ENCODE measurements at places on chromosomes 5 and 9. TPM values are rescaled to one million over a fixed set of nuclear protein-coding genes. Genes with fewer than 3 reads are reported as not detected.

RNF180 gene
- 10.9 TPM for total RNA-seq

PCDHGA2 gene
- 0.72 TPM for total RNA-seq

ECM2 gene
- total RNA-seq, result 0.31 TPM

OCLN gene
- 143 TPM for total RNA-seq

DRD1 gene
- not detected for total RNA-seq

PCDH12 gene
- not detected for total RNA-seq

GNA14 gene
- total RNA-seq, result 0.14 TPM

CCL27 gene
- total RNA-seq, result 0.67 TPM

DBH gene
- not detected for total RNA-seq

FOCAD gene
- total RNA-seq, result 65.6 TPM

CAMLG gene
- 45.3 TPM for total RNA-seq

ALAD gene
- 59.3 TPM for total RNA-seq

DNA sequence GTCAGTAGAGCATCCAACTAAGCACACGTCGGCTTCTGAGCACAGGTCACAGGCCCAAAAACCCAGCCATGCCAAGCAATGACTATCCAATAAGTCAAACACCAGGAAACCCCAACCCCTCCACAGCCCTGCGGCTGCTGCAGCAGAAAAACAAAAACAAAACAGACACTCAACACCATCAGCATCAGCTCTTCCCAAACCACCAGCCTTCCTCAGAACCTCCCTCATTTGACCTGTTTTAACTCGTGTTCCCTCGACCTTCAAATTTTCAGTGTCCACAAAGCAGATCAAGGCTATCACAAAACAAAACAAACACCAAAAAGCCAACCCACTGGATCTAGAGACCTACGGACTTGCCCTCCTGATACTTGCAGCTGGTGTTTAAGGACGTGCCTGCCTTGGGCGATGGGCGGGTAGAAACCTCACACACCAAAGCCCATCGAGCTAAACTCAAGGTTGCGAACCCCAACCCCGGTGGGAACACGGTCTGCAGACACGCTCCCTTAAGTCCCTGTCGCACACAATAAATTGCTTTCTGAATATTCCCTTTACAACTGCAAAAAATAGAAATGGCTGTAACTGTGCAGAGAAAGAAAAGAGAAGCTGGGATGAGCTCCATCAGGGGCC, 247.1 kb upstream of the ANKRD55 start:
- DNase-seq, result no peak

- no peak for DNase-seq
Observed at GRCh38 chr5:38680094-38680825, 123.8 kb upstream of the LIFR start.

GRCh38 chr9:116687754-116688135, 640 bp downstream of the TRIM32 start:
- no peak for DNase-seq

GRCh38 chr5:116037236-116037822, 5.1 kb downstream of the ARL14EPL start:
- no peak for DNase-seq

DNA sequence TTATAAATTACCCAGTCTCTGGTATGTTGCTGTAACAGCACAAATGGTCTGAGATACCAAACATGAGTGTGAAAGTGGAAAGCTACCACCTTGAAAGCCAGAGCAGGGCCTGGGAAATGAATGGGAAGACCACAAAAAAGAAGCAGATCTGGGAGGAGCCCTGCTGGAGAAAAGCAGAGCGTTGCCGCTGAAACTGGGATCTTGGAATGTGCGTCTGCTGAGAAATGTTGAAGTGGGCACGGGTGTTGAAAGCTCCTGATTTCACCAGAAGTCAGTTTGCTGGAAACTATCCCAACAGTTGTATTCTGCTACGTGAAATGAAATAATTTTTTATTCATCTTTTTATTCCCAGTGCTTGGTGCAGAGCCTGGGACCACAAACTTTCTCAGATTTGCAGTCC, 40.0 kb downstream of the NUDT12 start:
- no peak for DNase-seq

DNA sequence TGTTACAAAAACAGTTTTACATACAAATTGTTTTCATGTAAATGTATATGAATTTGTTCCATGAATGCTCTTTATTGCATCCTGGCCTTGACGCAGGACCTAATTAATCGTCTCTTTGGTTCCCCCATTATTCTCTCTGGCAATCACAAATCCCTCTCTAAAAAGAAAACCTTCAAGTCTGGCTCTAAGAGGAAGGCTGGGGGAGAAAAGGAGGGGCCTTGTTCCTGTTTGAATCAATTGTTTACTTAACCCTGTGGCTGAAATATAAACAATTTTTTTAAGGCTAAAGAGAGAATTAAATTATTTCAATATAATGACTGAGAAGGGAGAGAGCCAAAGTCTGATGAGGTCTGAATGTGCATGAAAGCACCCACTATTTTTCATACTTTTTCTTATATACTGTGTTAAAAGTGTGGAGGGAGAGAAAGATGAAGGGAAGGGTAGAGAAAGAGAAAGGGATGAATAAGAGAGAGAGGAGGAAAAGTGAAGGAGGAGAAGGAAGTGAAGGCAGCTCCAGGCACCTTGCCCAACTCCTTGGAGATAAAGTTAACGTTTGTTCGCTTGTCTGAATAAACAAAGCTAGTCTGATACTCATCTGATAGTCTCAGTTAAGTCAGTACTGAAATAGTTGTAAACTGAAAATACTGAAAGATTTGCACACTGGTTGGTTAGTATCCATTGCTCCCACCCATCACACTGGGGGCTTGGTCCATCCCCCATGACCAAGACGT, 116.4 kb upstream of the SPDL1 start:
- DNase-seq, result no peak

DNA sequence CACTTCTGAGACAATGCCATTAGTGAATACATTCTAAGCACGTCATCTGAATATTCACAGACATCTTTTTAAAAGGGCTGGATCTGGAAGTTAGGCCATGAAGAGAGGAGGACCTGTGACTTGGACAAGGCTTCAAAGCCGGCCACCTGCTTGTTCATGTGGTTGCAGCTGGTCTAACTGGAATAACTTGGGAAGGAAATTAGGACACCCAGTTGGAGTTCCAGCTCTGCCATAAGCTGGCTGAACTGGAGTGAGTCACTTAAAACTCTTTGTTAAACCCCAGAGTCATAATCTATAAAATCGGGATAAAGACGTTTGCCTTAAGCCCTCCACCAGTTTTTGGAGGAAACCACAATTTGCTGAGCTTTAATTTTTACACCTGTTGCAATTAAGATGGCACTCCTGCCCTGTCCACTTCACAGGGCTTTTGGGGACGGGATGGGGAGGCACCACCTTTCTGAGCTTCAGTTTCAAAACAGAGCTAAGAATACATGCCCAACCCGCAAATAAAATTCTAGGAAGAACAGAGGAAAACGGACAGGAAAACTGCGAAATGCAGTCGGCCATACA, 536 bp upstream of the STX17 start:
- no peak for DNase-seq

- DNase-seq, result no peak
Observed at GRCh38 chr5:21236104-21236503, 1248.1 kb upstream of the CDH18 start.

- DNase-seq, result no peak
Observed at GRCh38 chr5:116699332-116699731, 124.7 kb upstream of the SEMA6A start.

GRCh38 chr5:76685704-76686103, 30.2 kb upstream of the F2R start:
- no peak for DNase-seq

GRCh38 chr5:14753947-14754346, 89.4 kb downstream of the OTULIN start:
- no peak for DNase-seq

DNA sequence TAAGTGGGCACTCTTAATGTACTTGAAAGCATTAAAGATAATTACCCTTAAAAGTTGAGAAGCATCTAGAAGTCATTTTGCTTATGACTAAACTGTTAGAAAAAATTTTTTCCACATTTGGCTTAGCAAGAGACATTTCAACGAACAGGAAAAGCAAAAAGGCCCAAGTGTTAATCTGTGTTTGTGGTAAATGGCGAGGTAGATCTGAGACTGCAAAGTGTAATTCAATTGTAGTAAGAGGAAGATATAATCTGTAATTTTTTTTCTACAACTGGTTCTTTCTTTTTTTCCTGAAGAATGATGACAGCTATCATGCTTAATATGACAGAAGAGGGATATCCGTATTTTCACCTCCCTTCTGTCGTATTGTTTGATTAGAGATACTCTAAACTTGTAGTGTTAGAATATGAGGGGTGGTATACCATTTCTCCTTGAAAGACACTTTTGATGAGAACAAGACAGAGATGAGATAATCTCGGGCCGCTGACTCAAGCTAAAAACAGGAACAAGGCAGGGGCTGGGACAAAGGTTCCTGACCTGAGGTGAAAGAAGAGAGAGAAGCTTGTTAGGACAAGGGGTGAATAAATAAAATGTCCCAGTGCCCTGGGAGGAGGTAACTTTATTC, 459.3 kb upstream of the ZNF608 start:
- no peak for DNase-seq

DNA sequence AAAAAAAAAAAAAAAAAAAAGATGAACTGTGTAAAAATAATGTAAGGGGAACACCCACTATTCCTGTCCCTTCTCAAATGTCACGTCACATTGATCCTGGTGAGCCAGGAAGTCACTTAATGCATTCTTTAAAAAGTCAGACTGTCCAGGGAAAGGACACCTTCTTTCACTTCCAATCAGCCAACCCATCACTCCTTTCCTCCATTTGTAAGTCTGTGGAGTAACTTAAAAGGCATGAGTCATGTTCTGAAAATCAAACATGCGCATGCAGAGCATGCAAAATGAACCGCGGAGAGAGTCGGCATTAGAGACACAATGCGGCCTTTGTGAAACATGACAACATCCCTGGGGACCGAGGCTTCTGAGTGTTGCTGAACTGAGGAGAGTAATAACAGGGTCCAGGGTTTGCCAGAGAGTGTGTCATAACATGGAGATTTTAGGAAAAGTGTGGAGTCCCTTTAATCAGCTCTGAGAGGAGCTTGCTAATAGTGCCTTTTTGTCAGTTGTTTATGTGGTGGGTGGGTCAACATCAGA, 77.6 kb upstream of the SEMA6A start:
- DNase-seq, result no peak

DNA sequence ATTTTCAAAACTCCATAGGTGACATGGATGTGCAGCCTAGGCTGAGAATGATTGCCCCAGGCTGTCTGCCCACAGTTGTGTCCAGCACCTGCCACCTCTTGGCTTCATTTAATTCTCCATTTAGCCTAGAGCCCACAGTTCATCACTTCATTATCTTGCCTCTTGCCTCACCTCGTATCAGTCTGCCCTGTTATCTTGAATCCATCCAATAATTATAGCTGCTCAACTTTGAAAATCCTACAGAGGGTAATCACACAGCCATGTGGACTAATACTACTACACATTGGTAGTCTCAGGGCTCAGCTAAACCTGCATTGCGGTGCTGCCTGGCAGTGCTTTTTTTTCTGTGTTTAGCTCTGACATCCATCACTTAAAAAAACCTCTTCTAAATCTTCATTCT, 7.4 kb downstream of the UGCG start:
- no peak for DNase-seq

DNA sequence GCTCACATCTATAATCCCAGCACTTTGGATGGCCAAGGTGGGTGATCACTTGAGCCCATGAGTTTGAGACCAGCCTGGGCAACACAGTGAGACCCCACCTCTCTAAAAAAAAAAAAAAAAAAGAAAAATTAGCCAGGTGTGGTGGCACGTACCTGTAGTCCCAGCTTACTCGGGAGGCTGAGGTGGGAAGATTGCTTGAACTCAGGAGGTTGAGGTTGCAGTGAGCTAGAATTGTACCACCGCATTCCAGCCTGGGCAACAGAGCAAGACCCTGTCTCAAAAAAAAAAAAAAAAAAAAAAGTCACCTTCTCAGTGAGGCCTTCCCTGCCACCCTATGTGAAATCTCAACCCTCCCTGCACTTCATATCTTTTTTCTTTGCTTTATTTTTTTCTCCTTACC, 14.0 kb upstream of the SEPTIN8 start:
- no peak for DNase-seq

- DNase-seq, result no peak
Observed at GRCh38 chr9:4700091-4700490, 20.7 kb downstream of the CDC37L1 start.

DNA sequence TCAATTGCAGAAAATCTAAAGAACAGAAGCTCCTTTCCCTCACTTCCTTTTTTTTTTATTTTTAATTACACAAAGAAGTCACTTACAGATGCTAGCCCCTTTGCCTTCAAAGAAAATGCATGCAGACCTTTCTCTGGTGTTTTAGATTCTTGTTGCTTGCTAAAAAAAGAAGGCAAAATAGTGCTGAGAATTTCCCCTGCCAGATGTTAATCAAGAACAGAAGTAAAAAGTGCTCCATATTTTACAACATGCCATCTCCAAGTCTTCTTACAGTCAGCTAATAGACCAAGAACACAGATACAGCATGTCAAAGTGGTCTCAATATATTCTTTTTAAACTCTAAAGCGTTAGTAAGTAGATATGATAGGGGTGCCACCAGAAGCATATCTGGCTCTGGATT, 142.8 kb upstream of the RGMB start:
- no peak for DNase-seq

- DNase-seq, result no peak
Observed at GRCh38 chr5:33260098-33260497, 180.7 kb upstream of the TARS1 start.

DNA sequence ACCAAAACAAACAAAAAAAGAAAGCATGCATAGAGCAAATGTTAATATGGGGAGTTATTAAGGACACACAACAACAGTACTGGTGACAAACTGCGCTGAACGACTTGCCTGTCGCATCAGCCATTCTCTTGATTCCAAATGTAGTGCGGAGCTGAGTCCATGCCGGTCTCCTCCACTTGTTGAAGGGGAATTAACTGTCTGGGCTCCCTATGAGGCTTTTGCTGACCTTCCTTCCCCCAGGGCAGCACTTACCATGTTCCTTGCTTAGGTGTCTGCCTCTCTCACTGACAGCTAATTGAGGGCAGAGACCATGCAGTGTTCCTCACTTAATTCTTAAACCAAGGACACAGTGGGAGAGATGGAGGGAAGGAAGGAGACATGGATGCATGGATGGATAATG, 40.8 kb upstream of the FAT2 start:
- no peak for DNase-seq

- no peak for DNase-seq
Observed at GRCh38 chr9:125701351-125701750, 5.7 kb downstream of the MAPKAP1 start.

DNA sequence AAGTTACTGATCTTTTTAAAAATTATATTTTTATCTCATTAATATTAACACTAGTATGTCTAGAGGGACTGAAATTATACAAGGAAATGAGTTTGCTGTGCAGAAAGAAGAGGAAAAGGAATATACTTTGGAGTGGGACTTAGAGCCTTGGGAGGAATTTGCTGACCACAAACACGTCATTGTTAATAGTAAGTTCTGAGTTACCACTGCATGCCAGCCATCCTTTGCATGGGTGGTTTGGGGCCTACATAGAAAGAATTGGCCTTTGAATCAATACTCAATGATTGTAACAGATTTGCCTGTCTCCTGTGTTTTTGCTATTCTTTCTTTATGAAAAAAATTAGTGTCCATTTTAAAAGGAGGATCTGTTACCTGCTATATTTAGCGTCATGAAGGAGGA, 232.6 kb upstream of the TNC start:
- DNase-seq, result no peak

- no peak for DNase-seq
Observed at GRCh38 chr5:170269579-170269978, 28.0 kb downstream of the LCP2 start.
